ENCODE measurements at places on chromosomes 16 and 17.

DNA sequence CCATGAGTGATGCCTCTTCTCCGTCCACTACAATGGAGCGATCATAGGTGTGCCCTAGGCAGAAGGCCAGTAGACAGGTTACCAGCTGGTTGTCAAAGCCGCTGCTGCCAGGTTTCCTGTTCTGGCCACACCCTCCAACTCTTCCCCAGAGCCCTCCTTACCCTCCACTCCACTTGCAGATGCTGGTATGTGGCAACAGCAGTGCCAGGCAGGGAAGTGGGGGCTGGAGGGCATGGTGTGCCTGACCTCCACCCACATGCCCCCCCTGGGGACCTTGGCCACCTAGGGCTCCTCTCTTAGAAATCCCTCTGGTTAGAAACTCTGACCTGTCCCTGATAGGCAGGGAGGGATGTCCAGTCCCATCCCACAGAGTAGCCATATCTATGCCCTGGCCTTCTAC lies 1.5 kb downstream of the RRAD start:
- DNase-seq: no peak

GRCh38 chr17:14201021-14201987 lies 35.4 kb downstream of the CDRT15 start:
- DNase-seq: no peak

- no peak for DNase-seq
Measured at GRCh38 chr16:55062442-55062841, 131.8 kb downstream of the IRX5 start.

DNA sequence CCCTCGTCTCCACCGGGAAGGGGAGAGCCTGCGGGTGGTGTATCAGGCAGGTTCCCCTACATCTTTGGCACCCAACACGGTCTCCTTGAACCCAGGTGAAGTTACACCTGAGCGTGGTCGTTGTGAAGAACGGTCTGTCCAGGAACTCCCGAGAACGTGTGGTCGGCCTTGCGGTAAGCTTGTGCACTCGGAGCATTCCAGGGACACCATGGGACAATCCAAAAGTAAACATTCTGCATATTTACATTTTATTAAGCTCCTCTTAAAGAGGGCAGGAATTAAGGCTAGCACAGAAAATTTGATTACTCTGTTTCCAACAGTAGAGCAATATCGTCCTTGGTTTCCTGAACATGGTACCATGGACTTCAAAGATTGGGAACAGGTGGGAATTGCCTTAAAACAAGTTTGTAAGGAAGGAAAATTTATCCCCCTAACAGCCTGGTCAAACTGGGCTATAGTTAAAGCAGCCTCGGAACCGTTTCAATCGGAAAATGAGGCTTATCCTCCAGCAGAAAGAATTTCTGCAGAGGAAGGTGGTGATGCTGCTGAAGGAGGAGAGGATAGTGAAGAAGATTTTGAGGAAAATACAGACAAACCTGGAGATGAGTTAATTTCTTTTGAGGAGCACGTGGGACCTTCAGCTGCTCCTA lies 18.2 kb downstream of the ALOX15B start:
- no peak for DNase-seq

GRCh38 chr16:49652456-49653172 lies 203.3 kb downstream of the ZNF423 start:
- no peak for DNase-seq

All from GM20000 (cell line).